ENCODE measurements at places on chromosomes 7 and 10. TPM values are rescaled to one million over a fixed set of nuclear protein-coding genes. Genes with fewer than 3 reads are reported as not detected.

GRCh38 chr10:129894698-129895097 lies 69.4 kb downstream of the EBF3 start:
- H3K36me3 ChIP-seq: no peaks in the 10 kb centered on the region
- no peak overlapping the region for H3K4me3 ChIP-seq
- no peak overlapping the region for H3K27ac ChIP-seq
- H3K27me3 ChIP-seq: no peaks in the 10 kb centered on the region
- H3K4me1 ChIP-seq: peaks cover 70% of the 10 kb centered on the region

- H3K4me1 ChIP-seq: no peaks in the 10 kb centered on the region
- H3K27me3 ChIP-seq: no peaks in the 10 kb centered on the region
- H3K27ac ChIP-seq: no peak overlapping the region
- no peak overlapping the region for H3K4me3 ChIP-seq
- H3K36me3 ChIP-seq: no peaks in the 10 kb centered on the region
- no peak for DNase-seq
Observed at GRCh38 chr10:20593649-20594048, 303.5 kb downstream of the NEBL start.

GRCh38 chr10:58299580-58299979 lies 30.6 kb downstream of the CISD1 start:
- H3K27ac ChIP-seq: no peak overlapping the region
- H3K4me3 ChIP-seq: no peak overlapping the region
- no peaks in the 10 kb centered on the region for H3K4me1 ChIP-seq
- DNase-seq: no peak
- no peaks in the 10 kb centered on the region for H3K27me3 ChIP-seq

DNA sequence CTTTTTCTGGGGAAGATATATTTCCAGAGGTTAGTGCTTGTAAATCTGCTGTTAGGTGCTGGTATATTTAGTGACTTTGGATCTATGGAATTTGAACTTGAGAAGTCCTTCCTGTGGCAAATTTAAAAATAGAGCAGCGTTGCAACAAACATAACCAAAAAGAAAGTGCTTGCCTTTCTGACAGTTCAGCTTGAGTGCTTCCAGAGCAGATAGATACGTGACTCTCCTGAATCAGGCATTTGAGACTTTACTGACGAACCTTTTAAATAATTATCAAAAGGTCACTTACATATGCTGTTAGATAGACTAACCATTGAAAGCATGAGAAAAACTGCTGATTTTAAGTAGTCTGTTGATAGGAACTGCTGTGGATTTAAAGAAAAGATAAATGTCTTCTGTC lies 387.5 kb upstream of the LRRTM3 start:
- H3K4me1 ChIP-seq: no peaks in the 10 kb centered on the region
- no peaks in the 10 kb centered on the region for H3K27me3 ChIP-seq
- no peak overlapping the region for H3K4me3 ChIP-seq
- DNase-seq: no peak

Gene TMEM184A
- total RNA-seq: not detected

DNA sequence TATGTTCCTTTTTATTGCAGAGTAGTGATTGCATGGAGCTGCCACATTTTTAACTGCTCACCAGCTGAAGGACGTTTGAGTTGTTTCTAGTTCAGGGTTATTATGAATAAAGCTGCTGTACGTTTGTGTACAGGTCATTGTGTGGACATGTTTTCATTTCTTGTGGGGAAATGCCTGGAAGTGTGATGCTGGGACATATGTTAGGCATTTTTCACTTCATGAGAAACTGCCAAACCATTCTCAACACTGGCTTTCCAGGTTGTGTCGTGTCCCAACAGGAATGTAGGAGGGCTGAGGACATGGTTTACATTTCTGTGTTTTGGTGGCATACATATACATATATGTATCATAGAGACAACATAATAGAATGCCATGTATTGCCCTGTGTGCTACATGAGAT lies 73.0 kb downstream of the NEURL1 start:
- H3K27ac ChIP-seq: no peak overlapping the region
- H3K4me3 ChIP-seq: no peak overlapping the region
- no peak for DNase-seq
- no peaks in the 10 kb centered on the region for H3K36me3 ChIP-seq
- H3K27me3 ChIP-seq: no peaks in the 10 kb centered on the region

GRCh38 chr7:7639847-7640220 lies 718 bp upstream of the UMAD1 start:
- peaks cover 11% of the 10 kb centered on the region for H3K4me1 ChIP-seq
- peak overlapping the region; percentile 94 for H3K27ac ChIP-seq
- no peaks in the 10 kb centered on the region for H3K27me3 ChIP-seq
- DNase-seq: peak; percentile 8

GRCh38 chr10:85610381-85611092 lies 756.1 kb downstream of the GRID1 start:
- H3K27ac ChIP-seq: no peak overlapping the region
- H3K4me3 ChIP-seq: no peak overlapping the region
- H3K27me3 ChIP-seq: no peaks in the 10 kb centered on the region

GRCh38 chr10:114174695-114175188 lies 739 bp upstream of the CCDC186 start:
- H3K4me3 ChIP-seq: peak overlapping the region; percentile 86
- peaks cover 29% of the 10 kb centered on the region for H3K4me1 ChIP-seq
- H3K27me3 ChIP-seq: no peaks in the 10 kb centered on the region
- H3K36me3 ChIP-seq: no peaks in the 10 kb centered on the region

Gene ANKRD22
- not detected for total RNA-seq

DNA sequence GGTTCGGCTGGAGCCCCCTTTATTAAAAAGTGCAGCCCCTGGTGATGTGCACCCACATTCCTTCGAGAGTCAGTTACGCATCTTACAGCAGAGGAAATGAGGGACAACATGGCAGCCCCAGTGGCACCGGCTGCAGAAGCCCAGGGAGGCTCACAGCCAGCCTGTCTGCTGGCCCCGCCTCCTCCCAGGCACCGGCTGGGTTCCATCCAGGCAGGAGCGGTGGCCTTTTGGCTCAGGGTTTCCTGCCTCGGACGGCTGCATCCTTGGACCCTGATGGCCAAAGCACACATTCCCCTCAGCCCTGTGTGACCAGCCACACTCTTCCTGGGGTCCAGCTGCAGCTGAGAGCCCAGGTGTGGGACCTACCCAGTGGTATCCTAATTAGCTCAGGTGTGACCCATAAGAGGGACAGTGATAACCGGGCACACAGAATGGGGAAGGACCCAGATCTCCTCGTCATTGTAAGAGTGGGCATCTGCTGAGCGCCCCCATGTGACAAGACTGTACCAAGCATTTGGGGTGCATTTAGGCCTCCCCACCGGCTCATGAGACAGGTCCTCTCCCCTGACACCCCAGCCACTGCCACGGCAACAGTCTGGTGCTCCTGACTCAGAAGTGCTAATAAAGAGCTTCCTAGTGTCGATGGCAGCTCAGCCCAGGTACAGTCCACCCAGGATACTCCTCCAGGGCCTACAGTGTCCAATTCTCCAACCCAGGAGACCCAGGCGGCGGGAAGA lies 63.3 kb upstream of the CHST15 start:
- H3K4me1 ChIP-seq: peaks cover 3% of the 10 kb centered on the region
- no peaks in the 10 kb centered on the region for H3K27me3 ChIP-seq
- DNase-seq: no peak
- H3K4me3 ChIP-seq: no peak overlapping the region

Gene KCP
- 0.22 TPM for total RNA-seq

Gene SPDYE1
- total RNA-seq: not detected

Gene TMEM213
- not detected for total RNA-seq

DNA sequence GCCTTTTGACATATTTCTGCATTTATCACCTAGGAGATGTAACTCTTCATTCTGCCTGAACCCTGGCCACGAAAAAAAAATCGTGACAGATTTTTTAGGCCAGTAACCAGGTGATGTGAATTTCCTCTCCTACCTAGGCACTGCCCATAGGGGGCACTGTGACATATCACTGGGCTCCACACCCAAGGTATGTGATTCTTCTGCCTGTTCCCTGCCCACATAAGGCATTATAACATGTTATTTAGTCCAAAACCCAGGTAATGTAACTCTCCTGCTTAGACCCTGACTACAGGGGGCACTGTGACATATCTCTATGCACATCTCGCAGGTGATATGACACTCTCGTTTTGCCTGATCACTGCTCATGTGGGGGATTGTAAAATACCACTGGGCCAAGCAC lies 29.5 kb upstream of the ZNF107 start:
- no peaks in the 10 kb centered on the region for H3K27me3 ChIP-seq
- no peak for DNase-seq
- no peak overlapping the region for H3K4me3 ChIP-seq
- H3K36me3 ChIP-seq: no peaks in the 10 kb centered on the region

Gene CLDN4
- total RNA-seq: 2.0 TPM

Gene SAMD9L
- 19.0 TPM for total RNA-seq

- no peak for DNase-seq
- no peaks in the 10 kb centered on the region for H3K27me3 ChIP-seq
- peaks cover 24% of the 10 kb centered on the region for H3K4me1 ChIP-seq
Observed at GRCh38 chr10:101840102-101840684, 3.4 kb downstream of the KCNIP2 start.

GRCh38 chr10:133195096-133195495 lies 34.9 kb upstream of the UTF1 start:
- no peaks in the 10 kb centered on the region for H3K4me1 ChIP-seq
- DNase-seq: no peak
- no peaks in the 10 kb centered on the region for H3K27me3 ChIP-seq
- no peaks in the 10 kb centered on the region for H3K36me3 ChIP-seq
- no peak overlapping the region for H3K27ac ChIP-seq

- H3K36me3 ChIP-seq: no peaks in the 10 kb centered on the region
- DNase-seq: no peak
- no peaks in the 10 kb centered on the region for H3K27me3 ChIP-seq
- H3K4me1 ChIP-seq: no peaks in the 10 kb centered on the region
- no peak overlapping the region for H3K27ac ChIP-seq
- no peak overlapping the region for H3K4me3 ChIP-seq
Observed at GRCh38 chr7:24861336-24861735, 104.1 kb upstream of the GSDME start.

- H3K4me3 ChIP-seq: no peak overlapping the region
- no peaks in the 10 kb centered on the region for H3K4me1 ChIP-seq
- no peak for DNase-seq
- H3K27me3 ChIP-seq: no peaks in the 10 kb centered on the region
- H3K27ac ChIP-seq: no peak overlapping the region
- H3K36me3 ChIP-seq: no peaks in the 10 kb centered on the region
Observed at GRCh38 chr10:30542001-30542894, 87.3 kb downstream of the LYZL2 start.

GRCh38 chr7:47500103-47500563 lies 81.8 kb downstream of the TNS3 start:
- no peak for DNase-seq
- no peaks in the 10 kb centered on the region for H3K36me3 ChIP-seq
- H3K4me3 ChIP-seq: no peak overlapping the region

GRCh38 chr7:42350801-42351200 lies 113.8 kb upstream of the GLI3 start:
- H3K36me3 ChIP-seq: no peaks in the 10 kb centered on the region
- H3K27ac ChIP-seq: no peak overlapping the region
- DNase-seq: no peak
- H3K27me3 ChIP-seq: no peaks in the 10 kb centered on the region

GRCh38 chr10:7491230-7491629 lies 80.4 kb upstream of the SFMBT2 start:
- no peaks in the 10 kb centered on the region for H3K4me1 ChIP-seq
- H3K4me3 ChIP-seq: no peak overlapping the region
- no peak overlapping the region for H3K27ac ChIP-seq

Gene TMEM236
- total RNA-seq: 1.8 TPM

Gene CAMK2B
- 11.9 TPM for total RNA-seq

DNA sequence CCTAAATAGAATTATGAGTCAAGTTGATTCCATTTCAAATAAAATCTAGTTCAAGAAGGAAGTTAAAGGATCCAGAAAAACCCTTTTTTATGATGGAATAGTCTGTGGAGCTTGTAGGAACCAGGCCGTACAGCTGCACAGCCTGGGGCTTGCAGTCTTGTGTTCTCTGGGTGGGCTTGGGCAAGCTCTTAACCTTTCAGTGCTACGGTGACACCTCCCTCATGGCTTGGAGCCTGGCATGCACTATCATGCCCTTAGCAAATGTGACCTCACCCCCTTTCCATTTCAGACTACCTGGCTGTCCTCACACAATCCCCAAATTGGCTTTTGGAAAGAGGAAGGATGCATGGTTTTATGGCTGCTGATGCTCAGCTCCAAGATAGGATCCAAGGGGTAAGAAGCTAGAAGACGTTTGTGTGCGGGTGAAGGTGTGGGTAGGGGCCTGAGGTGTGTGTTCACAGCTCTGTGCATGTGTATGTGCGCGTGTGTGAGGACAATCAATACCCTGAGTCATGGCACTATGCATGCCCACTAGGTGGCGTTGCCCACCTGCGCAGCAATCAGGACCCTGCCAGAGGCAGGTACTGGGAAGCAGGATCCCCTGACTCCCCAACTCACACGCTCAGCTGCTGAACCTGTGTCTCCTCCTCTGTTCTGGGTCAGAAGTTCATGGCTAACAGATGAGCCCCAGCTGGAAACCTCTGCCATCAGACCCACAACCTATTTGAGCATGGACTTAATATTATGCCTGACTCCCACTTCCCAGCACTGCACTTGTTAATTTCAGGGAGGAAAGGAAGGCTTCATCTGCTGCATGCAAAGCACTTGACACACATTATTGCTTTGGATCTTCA lies 113.4 kb downstream of the PTPN20 start:
- H3K36me3 ChIP-seq: no peaks in the 10 kb centered on the region
- H3K4me3 ChIP-seq: no peak overlapping the region
- H3K4me1 ChIP-seq: no peaks in the 10 kb centered on the region
- no peaks in the 10 kb centered on the region for H3K27me3 ChIP-seq

- H3K27ac ChIP-seq: no peak overlapping the region
- no peaks in the 10 kb centered on the region for H3K36me3 ChIP-seq
- no peak overlapping the region for H3K4me3 ChIP-seq
- no peaks in the 10 kb centered on the region for H3K4me1 ChIP-seq
Observed at GRCh38 chr7:32043688-32044087, 26.5 kb downstream of the PDE1C start.

Gene ZNF488
- 1.0 TPM for total RNA-seq

DNA sequence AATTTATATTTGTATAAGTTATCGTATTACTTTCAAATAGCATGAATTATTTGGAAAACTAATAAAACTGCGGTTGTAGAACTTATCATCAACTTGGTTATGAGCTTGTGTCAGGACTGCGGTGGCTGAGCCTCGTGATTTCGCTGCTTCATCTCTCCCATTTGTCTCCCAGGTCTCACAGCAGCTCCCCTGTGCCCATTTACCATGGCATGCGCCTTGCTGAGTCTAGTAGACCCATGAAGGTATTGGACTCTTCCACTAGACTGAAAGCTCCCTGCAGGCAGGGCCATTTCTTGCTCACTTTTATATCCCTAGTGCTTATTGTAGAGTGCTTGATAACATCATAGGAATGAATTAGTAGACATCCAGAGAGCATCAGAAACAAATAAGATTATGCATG lies 53.9 kb downstream of the CPXM2 start:
- no peaks in the 10 kb centered on the region for H3K36me3 ChIP-seq
- no peak overlapping the region for H3K4me3 ChIP-seq
- DNase-seq: no peak
- H3K27ac ChIP-seq: no peak overlapping the region
- H3K27me3 ChIP-seq: no peaks in the 10 kb centered on the region

Measured in tibial nerve (tissue), 4 donors.